ENCODE measurements at places on chromosomes 5 and 9.

- DNase-seq, result no peak
Measured at GRCh38 chr5:82717738-82718137, 359.5 kb downstream of the TMEM167A start.

- DNase-seq, result no peak
Measured at GRCh38 chr5:172004824-172005237, 1.6 kb downstream of the FBXW11 start.

GRCh38 chr9:137470785-137471184, 11.7 kb upstream of the NSMF start:
- no peak for DNase-seq

DNA sequence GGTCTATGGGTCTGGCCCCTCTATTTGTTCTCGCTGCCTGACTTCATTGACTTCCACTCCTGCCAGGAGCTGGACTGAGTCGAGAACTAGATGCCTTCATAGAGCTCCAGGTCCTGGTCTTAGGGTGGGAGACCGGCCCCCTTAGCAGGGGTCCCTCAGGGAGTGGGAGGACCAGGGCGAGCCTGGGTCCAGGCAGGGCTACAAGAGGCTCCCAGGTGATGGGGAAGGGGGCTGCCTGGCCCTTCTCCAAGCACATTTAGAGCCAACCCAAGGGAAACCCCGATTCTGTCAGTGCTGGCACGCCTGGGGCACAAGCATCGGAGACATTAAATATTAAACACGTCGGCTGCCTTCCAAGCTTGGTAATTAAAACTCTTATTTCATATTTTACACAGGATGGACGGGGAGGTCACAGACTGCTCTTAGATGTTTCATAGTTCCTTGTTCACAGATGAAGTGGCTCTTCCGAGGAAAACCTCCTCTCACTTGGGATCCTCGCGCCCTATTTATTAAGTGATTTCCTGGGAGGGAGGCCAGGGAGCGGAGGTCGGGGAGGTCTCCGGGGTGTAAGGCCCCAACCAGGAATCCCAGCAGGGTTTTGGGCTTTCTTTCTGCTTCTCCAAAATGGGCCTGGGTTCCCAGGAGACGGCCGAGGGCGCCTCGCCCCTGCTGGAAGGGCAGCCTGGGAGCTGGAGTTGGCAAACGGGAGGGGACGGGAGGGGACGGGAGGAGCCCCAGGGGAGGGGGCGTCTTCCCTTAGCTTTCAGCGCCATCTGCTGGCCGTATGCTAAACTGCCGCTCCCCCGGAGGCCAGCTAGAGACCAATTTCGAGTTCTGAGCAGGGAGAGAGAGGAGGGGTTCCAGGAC, 23.4 kb upstream of the ZBTB43 start:
- peak; percentile 89 for DNase-seq

- no peak for DNase-seq
Measured at GRCh38 chr9:14029806-14030374, 284.1 kb downstream of the NFIB start.

GRCh38 chr9:90991953-90992352, 190.3 kb downstream of the SYK start:
- DNase-seq, result no peak

- no peak for DNase-seq
Measured at GRCh38 chr9:115671236-115671962, 482.2 kb upstream of the PAPPA start.

- DNase-seq, result no peak
Measured at GRCh38 chr9:16307626-16308195, 562.8 kb downstream of the BNC2 start.

DNA sequence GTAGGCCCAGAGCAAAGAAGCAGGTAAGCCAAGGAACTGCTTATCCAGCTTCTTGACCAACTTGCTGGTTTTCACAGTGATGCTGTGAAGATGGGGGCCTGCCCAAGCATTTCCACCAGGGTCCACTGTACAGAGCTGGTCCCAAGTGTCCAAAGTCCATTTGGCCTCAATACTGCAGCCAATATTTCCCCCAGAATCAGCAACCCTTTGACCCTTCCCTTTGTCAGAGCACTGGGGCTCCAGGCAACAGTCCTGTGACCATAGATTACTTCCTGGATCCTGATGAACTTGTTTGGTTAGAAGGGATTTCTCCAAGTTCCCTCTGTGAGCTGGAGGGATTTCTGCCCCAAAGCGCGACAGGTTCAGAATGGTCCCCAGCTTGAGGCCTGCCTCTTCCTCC, 26.3 kb downstream of the FAXDC2 start:
- no peak for DNase-seq

- no peak for DNase-seq
Measured at GRCh38 chr9:13485068-13485596, 205.6 kb upstream of the MPDZ start.

GRCh38 chr5:65012301-65012892, 243.7 kb downstream of the CWC27 start:
- no peak for DNase-seq

DNA sequence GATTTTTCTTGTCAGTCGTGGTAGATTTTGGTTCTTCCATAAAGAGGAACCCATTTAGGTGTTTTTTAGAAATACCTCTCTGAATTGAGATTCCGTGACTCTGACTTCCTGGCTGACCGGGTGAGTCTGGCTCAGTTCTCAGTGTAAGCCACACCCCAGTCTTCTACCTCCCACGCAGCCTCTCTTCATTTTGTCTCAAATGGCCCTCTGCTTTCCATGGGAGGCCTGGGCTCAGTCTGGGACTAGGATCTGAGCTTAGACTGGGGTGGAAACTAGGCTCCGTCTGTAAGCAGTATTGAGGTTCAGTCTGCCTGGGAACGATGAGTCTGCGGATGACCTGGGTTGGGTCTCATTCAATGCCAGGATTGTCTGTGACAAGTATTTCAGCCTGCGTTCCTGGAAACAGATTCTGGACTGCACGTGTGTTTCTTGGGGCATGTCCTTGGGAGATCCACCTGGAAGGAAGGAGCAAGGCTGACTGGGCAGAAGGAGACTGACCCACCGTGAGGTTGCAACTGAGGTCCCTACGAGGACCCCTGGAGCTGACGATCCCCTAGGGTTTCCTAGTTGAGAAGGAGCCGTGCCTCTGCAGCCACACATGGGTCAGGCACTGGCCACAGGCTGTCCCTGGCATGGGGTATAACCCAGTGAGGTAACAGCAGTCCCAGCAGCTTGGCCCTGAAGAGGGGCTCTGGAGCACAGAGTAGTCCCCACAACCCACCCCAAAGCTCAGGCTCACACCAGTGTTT, 12.4 kb upstream of the CRB2 start:
- no peak for DNase-seq

GRCh38 chr5:125370461-125371205, 624.2 kb upstream of the ZNF608 start:
- no peak for DNase-seq

GRCh38 chr5:97476852-97477534, 293.9 kb upstream of the RIOK2 start:
- no peak for DNase-seq

- DNase-seq, result no peak
Measured at GRCh38 chr5:2902742-2903297, 151.3 kb upstream of the IRX2 start.

DNA sequence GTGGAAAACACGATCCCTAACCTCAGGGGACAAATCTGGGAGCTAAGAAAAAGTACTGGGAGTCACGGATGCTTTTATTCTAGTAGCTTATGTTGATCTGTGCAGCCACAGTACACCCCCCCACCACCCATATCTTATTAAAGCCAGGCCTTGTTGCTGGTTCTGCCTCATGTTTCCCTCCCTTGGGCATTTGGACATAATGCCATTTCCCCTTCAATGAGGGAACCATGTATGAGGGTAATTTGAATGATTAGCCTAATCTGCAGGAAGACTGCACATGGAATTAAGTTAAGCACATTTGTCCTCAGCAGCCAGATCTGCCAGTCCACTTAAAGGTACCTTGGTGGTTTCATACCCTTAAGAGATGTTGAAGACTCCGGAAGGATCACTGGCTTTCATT, 102.0 kb downstream of the ARHGAP26 start:
- DNase-seq, result no peak

- DNase-seq, result no peak
Measured at GRCh38 chr5:119275146-119275545, 80.7 kb upstream of the TNFAIP8 start.

- no peak for DNase-seq
Measured at GRCh38 chr5:90601468-90601867, 42.9 kb downstream of the ADGRV1 start.

DNA sequence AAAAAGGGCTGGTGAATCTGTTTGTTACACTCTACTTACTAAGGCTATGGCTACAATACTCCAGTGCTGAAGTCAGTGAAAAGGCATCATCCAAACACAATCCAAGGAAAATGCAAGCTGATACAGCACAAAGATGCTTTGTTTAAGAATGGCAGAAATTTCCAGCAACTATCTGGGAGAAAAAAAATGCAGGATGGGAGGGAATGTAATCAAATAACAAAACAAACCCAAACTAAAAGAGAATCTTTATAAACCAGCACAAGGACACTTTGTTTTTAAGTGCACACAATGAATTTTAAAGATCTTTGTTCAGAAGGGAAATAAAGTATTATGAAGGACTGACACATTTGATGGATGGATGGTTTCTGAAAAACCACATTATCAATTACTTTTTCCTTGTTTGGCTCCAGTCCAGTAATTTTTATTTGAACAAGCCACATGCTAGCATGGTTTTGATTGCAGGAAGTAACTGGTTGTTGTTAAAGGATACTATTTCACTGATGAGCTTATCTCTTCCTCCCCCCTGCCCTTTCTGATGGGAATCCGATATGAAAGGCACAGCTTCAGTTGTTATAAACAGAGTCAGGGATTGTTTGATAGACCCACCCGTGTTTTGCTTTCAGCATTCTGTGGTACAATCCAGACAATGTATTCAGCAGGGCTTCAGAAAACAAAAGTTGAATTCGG, 12.1 kb upstream of the TLE4 start:
- DNase-seq, result no peak

DNA sequence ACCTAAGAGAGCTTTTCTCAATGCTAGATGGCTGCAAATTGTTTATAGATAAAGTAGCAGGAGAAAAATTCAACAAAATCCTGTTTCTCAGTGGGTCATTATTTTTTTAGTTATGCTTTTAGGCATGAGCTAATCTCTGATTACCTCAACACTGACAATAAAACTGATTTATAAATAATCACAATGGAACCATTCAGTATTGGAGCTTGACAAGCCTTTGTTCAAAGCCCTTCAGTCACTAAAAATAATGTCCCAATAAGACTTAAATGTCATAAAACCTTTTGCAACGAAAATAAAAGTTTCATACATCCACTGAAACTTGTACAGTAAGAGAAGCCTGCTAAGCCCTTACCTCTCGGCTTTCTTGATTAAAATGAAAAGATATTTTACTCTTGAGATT, 27.2 kb downstream of the PTPDC1 start:
- no peak for DNase-seq

- no peak for DNase-seq
Measured at GRCh38 chr5:11814373-11814772, 89.9 kb downstream of the CTNND2 start.

GRCh38 chr5:24177821-24178220, 467.0 kb downstream of the CDH10 start:
- no peak for DNase-seq

- no peak for DNase-seq
Measured at GRCh38 chr5:180974612-180975315, 13.9 kb upstream of the BTNL3 start.

DNA sequence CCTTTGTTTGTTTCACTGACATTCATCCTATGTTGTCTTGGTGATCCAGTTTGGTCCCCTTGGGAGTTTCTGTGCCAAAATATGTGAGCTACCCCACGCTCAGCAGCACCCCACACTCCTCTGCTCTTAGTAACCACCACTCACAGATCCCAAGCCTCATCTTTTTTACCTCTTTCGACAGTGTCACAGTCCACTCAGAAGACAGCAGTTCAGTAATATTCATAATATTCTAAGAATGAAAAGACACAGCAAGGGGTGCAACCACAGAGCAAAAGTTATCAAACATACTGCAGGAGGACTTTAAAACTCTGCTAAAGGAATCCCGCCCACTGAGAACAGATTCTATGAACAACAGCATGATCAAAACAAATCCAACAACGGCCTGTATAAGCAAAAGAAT, 28.2 kb downstream of the RNF130 start:
- no peak for DNase-seq

DNA sequence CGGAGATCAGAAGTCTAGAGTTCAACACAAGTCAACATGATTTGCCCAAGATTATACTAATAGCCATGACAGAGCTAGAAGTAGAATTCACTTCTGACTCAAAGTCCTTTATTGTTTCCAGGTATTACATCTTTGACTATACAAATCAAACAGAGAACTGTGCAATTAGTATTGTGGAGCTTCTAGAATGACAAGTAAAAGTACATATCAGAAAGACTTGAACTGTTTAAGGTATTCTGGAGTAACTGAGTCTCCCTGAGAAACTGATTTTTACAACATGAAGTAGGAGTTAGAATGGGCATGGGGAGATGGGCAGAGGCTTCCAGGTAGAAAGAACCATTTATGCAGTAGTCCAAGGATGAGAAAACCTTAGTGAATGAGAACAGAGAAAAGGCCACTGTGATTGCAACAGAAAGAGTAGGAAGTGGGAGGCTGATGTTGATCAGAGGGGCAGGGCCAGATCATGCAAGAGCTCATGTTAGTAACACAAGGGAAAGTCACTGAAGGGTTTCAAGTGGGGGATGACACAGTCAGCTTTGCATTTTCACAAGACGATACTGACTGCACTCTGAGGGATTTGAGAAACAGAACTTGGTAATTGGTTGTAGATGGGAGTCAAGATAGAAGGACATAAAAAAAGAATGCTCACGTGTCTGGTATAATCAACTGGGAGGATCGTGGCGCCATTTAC, 280.7 kb downstream of the RFX3 start:
- no peak for DNase-seq

DNA sequence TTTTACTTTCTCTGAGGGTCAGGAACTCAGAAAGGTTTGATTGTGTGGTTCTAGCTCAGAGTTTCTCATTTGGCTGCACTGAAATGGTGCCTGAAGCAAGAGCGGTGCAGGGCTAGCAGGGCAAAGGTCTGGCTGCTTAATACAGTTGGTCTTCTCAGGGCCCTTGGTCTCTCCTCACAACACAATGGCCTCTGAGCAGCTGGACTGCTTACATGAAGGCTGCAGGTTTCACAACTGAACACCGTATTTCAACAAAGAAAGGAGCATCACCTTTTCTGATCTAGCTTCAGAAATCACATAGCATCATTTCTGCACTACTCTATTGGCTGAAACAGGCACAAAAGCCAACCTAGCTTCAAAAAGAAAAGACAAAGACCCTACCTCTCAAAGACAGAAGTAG, 122.2 kb downstream of the MLLT3 start:
- no peak for DNase-seq

GRCh38 chr5:178941361-178941760, 363 bp downstream of the ZNF454 start:
- no peak for DNase-seq

GRCh38 chr5:149172261-149172660, 31.0 kb downstream of the ABLIM3 start:
- DNase-seq, result no peak

DNA sequence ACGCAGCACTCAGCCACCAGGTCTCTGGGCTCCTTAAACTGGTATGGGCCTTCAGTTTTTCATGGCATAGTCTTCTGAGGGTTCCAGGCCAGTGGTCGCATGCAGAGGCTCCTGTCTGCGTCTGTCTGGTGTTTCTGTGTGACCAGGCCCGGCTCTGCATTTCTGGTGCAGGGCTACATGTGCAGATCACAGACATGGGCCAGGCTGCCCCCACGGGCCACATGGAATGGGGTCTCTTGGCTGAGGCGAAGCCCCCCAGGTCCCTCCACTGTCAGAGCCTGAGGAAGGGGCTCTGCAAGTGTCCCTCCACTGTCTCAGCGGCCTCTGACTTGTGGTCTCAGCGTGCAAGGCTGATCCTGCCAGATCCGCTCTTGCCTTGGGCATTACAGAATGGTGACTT, 15.6 kb upstream of the CARD19 start:
- DNase-seq, result no peak

Measured in stimulated activated CD4-positive, alpha-beta T cell treated with anti-CD3 and anti-CD28 coated beads, TNF-alpha, amount 100 ng/mL, for 1 hour (primary cell).